ENCODE measurements at places on chromosomes 7 and 10. TPM values are rescaled to one million over a fixed set of nuclear protein-coding genes. Genes with fewer than 3 reads are reported as not detected.

DNA sequence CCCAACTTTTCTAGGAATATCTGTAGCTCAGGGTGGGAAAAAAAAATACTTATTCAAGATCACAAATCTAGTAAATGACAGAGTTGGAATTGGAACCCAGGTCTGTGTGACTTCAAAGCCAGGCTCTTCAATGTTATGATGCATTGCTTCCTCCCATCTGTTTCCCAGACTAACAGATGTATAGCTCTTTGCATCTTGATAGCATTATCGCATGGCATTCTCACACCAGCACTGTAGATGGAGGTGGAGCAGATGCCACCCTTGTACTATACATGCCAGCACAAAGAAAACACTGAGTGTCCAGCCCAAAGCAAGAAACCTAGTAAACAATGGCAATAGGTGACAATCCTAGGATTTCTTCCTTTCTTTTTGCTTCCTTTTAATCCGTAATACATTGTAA, 497.3 kb downstream of the NEBL start:
- no peak for DNase-seq

- no peak for DNase-seq
Measured at GRCh38 chr10:114545819-114546218, 112.3 kb downstream of the ABLIM1 start.

GRCh38 chr7:47605816-47606575, 24.1 kb upstream of the TNS3 start:
- DNase-seq: peak; percentile 21

GRCh38 chr10:26739071-26739631, 41.6 kb downstream of the PDSS1 start:
- no peak for DNase-seq

FKBP14 gene
- total RNA-seq: 26.8 TPM

DRGX gene
- total RNA-seq: not detected

SH2B2 gene
- 51.6 TPM for total RNA-seq

All from myocyte (in vitro differentiated cells).